Stimulated activated CD4-positive, alpha-beta T cell treated with anti-CD3 and anti-CD28 coated beads, TNF-alpha, amount 100 ng/mL, for 1 hour (primary cell): ENCODE measurements at places on chromosomes 7 and 10.

- no peak for DNase-seq
These were observed 15.1 kb downstream of the FZD8 start for GRCh38 chr10:35626971-35627507.

GRCh38 chr7:103149808-103150180 lies 895 bp upstream of the NAPEPLD start:
- no peak for DNase-seq

GRCh38 chr10:113960617-113961181 lies 83.0 kb upstream of the ADRB1 start:
- no peak for DNase-seq

GRCh38 chr7:128335730-128336129 lies 8.0 kb downstream of the RBM28 start:
- no peak for DNase-seq

DNA sequence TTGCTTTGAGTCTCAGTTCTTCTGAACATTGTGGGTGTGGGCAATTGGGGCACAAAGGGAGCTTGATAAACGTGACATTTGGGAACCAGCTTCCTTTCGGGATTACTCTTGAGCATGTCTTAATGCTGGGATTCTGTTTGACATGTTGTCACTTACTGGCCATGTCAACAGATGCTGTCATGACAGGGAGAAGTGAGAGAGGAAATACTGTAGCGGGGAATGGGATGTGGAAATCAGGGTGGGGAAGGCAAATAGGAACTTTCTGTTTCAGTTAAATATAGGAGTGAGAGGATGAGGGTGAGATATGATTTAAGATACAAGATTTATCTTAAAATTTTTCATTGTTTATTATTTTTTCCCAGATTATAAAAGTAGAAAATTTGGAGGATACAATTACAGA lies 83.9 kb downstream of the SEC23IP start:
- DNase-seq = no peak

GRCh38 chr7:47026780-47027361 lies 555.0 kb downstream of the TNS3 start:
- DNase-seq = no peak

- DNase-seq = no peak
These were observed 561.5 kb upstream of the POT1 start for GRCh38 chr7:125491137-125491536.

DNA sequence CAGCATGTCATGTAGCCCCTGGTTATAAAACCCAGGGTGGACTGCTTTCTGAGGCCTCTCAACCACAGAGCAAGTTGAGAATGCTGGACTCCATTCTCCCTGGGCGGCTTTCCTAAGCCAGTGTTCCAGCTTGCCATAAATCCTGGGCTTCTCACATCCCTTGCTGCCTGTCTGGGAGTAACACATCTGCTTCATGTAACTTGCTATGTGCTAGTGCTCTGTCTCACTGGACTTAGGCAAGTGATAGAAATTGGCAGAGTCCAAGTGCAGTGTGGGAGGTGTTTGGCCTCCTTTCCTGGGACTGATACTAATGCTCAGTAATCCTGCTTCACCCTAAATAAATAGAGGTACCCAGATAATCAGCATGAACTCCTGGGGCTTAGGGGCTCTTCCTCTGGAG lies 277.1 kb upstream of the POM121L12 start:
- no peak for DNase-seq

- no peak for DNase-seq
These were observed 138.4 kb downstream of the BAMBI start for GRCh38 chr10:28815681-28816080.

GRCh38 chr10:1002425-1003006 lies 14.3 kb downstream of the GTPBP4 start:
- DNase-seq = no peak

- no peak for DNase-seq
These were observed 616.4 kb upstream of the GHITM start for GRCh38 chr10:83522881-83523386.

DNA sequence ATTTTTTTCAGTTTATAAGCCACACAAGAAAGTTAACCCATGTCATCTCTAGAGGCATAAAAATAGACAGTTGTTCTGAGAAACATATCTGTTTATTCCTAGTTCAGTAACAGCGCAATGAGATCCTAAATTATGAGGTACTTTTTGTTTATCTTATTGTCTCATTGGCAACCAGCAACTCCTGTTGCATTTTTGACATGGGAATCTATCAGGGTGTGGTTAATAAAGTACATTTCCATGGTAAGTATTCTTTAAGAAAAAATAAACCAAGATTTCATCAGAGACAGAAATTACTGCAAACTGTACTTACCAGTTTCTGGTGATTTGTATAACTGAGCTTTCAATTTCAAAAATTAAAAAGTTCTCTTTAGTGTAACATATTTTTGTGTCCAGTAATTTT lies 9.0 kb downstream of the FAS start:
- no peak for DNase-seq

- DNase-seq = no peak
These were observed 1.2 kb downstream of the STRIP2 start for GRCh38 chr7:129435414-129435829.

DNA sequence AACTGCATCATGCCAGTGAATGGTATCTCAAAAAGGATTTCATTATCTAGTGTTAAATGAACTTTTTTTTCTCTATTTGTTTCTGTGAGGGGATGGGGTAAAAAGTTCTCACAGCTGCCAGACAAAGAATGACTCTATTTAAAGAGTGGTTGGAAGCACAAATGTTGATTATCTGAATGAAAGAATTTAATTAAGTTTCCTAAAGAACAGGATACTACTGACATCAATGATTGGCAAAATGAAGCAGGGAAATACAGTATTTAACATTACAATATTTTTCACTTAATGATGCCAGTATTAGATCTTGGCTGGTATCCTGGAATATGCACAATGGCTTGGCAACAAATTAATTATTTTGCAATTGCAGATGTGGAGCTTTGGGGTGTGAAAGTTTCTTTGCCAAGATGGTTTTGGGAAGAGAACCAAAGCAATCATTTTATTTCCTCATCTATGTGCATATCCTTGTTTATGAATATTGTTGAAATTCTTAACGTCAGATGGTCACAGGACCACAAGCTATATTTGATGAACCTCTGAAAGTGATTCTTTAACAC lies 336.8 kb downstream of the ARL4A start:
- no peak for DNase-seq
